Stimulated activated CD8-positive, alpha-beta memory T cell treated with anti-CD3 and anti-CD28 coated beads, Interleukin-4, amount 100 ng/mL, for 48 hours (primary cell): ENCODE measurements at places on chromosomes 6 and 20.
A peak's percentile ranks its signal among the peaks of the same experiment; 100 is the strongest.

- DNase-seq = no peak
Measured at GRCh38 chr6:18053555-18054445, 66.4 kb upstream of the KIF13A start.

- DNase-seq = no peak
Measured at GRCh38 chr20:64001607-64002011, 20.7 kb downstream of the PRPF6 start.

DNA sequence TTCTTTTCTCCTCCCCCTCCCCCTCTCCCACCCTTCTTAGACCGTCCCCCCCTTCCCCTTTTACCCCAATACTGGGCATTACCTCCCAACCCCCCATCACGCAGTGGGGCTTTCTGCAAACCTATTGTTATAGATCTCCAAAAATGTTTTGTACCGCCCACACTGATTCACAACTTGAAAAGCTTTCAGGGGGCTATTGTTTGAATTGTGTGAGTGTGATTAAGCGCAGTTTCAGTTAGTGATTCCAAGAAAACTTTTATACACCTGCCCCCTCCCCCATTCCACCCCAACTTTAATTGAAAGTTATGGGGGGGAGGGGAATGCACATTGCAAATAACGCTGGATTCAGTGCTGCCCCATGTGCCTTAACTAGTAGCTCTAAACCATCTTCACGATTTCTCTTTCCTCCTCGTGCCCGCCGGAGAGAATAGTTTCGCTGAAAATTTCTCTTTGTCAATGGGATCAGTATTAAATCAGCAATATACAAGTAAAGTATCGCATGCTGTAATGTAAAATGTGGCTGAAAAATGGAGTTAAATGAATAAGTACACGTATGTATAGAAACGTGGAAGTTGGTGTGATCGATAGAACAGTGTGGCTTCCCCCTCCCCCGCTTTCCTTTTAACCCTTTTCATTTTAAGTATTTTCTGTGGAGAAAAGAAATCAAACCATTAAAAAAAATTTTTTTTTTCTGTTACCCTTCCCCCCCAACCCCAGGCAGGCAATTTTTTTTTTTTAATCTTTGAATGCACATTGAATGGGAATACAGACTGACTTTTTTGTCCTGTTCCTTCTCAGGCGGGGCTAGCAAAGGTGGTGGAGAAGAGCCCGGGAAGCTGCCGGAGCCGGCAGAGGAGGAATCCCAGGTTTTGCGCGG lies 632 bp downstream of the LIN28B start:
- DNase-seq = no peak

- peak; percentile 43 for DNase-seq
Measured at GRCh38 chr6:40912158-40912946, 126.7 kb downstream of the UNC5CL start.

DNA sequence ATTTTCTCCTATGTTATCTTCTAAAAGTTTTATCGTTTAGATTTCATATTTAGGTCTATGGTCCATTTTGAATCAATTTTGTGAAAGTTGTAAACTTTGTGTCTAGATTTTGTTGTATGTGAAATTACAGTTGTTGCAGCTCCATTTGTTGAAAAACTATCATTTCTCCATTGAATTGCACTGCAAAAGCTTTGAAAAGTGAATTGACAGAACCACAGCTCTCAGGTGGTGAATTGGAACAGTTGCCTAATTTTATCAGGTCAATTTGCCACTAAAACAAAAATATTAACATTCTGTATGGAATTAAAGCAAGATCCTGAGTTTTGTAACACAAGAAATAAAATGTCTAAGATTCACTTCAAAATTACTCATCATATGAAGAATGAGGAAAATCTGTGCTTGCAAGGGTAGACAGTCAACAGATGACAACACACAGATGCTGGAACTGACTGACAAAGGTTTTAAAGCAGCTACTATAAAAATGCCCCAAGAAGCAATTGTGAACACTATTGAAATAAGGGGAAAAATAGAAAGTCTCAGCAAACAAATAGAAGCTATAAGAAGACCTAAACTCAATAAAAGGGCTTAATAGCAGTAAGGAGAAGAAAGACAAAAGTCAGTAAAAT lies 346.7 kb downstream of the PAX1 start:
- no peak for DNase-seq

- no peak for DNase-seq
Measured at GRCh38 chr20:44153636-44154043, 33.3 kb downstream of the JPH2 start.

DNA sequence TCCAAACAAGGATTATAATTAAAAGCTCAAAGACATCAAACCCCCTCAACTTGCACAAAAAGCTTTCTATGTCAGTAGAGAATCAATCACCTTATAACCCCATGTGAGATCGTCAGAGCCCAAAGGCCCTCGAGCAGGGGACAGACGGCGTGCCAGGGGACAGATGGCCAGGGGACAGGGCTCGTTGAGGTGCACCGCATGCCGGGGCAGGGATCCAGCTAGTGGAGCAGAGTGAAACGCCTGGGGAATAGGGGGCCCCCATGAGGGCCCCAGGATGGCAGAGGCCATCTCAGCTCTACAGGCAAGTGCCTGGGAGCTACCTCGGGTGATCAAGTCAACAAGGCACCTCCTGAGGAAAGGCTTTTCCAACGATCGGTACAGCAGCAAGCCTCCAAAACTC lies 28.6 kb downstream of the DIDO1 start:
- no peak for DNase-seq

- peak; percentile 20 for DNase-seq
Measured at GRCh38 chr20:38809942-38810341, 4.4 kb downstream of the PPP1R16B start.

- no peak for DNase-seq
Measured at GRCh38 chr20:8608470-8608869, 460.4 kb upstream of the PLCB4 start.

GRCh38 chr6:14060971-14061370 lies 56.6 kb upstream of the CD83 start:
- no peak for DNase-seq

DNA sequence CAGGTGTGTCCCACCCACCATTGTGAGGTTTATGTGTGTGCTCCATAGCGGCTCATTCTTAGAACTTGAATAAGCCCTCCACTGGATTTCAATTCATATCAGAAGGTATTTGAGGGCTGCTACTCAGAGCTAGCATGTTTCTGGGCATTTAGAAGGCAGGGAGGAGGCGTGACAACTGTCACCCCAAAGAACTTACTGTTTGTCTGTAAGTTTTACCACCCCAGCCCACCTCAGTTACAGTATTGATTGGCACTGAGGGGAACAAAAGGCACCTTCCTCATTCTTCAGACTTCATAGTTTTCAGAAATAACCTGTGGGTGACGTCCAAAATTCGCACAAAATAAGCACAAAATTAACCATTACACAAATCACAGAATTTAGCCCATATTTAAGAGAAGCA lies 81.7 kb downstream of the KHDC1L start:
- DNase-seq = no peak

DNA sequence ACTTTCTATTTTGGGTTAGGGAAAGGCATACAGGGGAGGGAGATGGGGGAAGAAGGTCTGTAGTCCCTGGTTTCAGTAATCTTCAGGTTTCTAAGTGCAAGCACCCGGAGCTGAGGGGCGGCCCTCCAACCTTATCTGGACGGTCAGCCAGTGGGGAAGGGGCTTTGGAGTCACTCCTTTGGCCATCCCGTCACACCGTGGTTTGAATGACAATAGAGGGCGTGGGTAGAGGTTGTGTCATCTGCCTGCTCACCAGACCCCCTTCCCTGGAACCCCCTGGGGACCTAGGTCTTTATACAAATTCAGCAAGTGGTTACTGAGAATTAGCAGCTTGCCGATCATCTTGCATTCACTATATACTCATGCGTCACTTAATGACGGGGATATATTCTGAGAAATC lies 29.1 kb downstream of the STK35 start:
- DNase-seq = no peak

- no peak for DNase-seq
Measured at GRCh38 chr6:89054208-89054607, 26.3 kb upstream of the PNRC1 start.

DNA sequence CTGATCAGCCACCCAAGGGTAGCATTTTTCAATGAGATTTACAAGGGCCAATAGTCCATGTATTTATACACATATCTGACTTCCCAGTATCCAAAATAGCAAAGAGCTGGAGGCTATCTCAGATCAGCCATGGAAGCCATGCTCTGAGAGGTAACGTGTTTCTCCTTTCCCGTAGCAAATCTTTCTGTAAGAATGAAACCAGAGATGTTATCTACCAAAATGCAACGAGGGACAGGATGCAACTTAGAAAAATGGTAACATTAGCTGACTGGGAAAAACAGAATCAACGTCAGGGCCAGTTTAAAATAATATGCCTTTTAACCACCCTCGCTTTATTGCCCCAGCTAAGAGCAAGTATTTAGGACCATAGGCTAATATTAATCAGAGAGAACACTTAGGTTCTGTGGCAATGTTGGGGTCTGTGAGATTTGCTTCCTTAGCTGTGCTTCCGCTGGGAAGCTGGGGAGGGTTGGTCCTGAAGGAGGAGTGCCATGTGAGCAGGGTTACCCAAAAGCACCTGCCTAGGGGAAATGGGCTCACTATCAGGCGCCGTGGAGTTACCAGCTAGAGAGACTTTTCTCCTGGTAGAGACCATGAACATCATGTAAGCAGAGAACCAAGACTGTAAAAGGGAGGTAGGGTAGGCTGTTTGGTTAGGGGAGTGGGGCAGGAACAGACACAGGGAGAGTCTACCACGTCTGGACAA lies 1.2 kb downstream of the ZNF831 start:
- no peak for DNase-seq

GRCh38 chr6:110655821-110656220 lies 159.4 kb downstream of the CDK19 start:
- no peak for DNase-seq

DNA sequence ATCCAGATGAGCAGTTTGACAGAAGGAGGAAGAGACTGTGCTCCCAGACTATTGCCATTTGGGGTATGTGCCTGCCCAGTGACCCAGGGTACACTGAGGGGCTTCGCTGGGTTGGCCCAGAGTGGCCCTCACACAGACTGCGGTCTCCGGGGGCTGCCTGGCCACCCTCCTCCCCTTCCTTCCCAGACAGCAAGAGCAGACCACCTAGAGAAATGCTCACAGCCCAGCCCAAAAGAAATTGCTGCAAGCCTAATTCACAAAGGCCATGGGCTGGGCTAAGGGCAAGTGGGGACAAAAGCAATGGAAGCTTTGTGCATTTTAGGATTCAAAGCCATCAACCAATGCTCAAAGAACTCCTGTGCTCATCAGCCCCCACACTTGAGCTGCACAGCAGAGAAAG lies 277.6 kb downstream of the CDC5L start:
- no peak for DNase-seq

- no peak for DNase-seq
Measured at GRCh38 chr6:21676769-21677168, 83.2 kb downstream of the SOX4 start.

DNA sequence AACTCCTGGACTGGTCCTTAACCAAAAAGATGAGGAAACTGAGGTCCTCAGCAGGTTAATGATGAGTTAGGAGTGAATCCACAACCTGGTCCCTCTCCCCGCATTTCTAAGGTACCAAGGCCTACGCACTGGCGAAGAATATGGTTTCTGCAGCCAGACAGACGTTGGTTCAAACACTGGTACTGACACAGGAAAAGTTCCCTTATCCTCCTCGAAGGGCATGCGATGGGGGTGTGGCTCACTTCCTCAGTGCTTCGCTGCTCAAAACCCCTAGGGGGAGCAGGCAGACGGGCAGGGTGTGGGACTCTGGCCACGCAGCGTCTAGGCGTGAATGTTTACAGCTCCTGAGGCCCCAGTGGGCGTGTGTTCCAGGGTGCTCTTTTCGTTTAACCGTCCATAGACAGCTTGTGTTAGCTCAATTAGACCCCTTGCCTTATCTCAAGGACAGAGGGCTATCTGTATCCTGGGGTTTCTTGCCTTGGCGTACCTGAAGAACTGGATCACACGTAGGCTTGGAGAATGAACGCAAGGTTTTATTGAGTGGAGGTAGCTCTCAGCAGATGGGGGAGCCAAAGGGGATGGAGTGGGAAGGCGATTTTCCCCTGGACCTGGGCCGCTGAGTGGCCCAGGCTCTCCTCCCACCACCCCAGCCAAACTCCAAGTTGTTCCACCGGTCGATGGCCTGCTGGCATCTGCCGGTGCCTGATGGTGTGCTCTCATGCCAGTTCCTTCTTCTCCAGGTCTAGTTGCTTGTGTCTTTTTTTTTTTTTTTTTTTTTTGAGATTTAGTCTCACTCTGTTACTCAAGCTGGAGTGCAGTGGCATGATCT lies 31.8 kb upstream of the PTPN1 start:
- DNase-seq = peak; percentile 82

GRCh38 chr6:35305117-35305516 lies 7.5 kb downstream of the DEF6 start:
- peak; percentile 39 for DNase-seq

GRCh38 chr20:2865630-2866029 lies 7.7 kb upstream of the PTPRA start:
- DNase-seq = peak; percentile 81

GRCh38 chr6:80742481-80742880 lies 636.0 kb downstream of the BCKDHB start:
- no peak for DNase-seq

DNA sequence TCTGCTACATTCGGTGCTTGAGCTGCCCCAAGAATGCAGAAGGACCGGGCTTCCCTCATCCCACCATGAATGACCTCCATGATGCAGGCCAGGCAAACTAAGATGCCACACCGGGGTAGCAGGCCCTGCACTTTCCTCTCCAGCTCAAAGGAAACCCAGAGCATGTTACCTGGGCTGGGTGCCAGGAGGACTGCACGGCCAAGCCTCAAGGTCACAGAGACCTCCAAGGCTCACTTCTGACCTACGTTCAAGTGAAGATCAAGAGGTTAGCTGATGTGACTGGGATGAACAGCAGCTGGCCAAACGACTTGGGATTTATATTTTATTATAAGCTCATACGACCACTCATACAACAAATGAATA lies 501.8 kb downstream of the CD83 start:
- no peak for DNase-seq

DNA sequence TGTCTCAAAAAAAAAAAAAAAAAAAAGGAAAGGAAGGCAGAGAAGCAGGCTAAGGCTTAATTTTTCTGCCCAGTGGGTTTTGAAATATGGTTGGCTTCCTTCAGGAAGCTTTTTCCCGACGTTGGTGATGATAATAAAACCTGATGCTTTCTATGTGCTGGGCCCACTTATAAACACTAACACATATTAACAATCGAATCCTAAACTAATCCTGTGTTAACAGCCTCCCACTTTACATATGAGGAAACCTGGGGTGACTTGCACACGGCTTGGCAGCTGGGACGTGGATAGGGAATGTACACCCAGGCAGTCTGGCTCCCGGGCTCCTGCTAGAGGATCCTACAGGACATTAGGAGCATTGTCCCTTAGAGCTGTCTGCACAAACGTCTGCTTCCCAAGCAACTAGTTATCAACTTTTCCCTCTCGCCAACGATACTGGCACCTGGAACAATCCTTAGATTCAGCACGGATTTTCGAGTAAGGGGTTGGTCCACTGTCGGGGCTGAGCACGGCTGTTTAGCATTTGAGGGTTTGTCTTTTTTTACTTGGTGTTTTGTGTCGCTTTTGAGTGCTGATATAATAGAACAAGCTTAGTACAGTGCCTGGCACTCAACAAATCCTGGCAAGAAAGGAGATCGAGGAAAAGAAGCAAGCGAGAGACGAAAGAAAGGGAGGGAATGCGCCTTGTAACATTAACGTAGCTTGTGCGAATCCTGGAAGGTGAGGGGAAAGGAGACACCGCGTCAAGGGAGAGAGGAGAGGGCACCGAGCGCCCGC lies 622 bp upstream of the KIZ start:
- no peak for DNase-seq
